ENCODE measurements at places on chromosomes 12 and 14. TPM values are rescaled to one million over a fixed set of nuclear protein-coding genes. Genes with fewer than 3 reads are reported as not detected.

DNA sequence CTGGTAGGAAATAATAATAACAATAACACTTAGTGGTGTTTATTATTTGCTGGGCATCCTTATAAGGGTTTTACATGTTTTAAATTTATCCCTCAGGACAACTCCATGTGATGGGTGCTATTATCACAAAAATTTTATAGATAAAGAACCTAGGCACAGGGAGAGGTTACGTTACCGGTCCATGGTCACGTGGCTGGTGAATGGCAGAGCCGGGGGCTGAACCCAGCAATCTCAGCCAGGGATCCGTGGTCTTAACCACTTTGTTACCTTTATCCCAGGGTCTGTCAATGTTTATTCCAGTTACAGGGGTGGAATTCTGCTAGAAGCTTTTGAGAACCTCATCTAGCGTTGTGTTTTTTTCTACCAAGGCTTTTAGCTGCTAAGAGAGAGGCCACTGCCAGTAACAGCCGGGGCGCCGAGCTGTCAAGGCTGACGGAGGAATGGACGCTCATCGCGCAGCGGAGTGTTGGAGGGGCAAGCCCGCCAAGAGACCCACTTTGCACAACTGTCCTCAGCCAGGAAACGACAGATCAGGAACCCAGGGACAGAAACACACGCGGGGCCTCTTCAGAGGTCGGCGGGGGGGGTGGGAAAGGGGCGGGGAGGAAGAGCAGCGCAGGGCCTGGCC, 418 bp downstream of the AMN1 start:
- DNase-seq = peak; percentile 42

DNA sequence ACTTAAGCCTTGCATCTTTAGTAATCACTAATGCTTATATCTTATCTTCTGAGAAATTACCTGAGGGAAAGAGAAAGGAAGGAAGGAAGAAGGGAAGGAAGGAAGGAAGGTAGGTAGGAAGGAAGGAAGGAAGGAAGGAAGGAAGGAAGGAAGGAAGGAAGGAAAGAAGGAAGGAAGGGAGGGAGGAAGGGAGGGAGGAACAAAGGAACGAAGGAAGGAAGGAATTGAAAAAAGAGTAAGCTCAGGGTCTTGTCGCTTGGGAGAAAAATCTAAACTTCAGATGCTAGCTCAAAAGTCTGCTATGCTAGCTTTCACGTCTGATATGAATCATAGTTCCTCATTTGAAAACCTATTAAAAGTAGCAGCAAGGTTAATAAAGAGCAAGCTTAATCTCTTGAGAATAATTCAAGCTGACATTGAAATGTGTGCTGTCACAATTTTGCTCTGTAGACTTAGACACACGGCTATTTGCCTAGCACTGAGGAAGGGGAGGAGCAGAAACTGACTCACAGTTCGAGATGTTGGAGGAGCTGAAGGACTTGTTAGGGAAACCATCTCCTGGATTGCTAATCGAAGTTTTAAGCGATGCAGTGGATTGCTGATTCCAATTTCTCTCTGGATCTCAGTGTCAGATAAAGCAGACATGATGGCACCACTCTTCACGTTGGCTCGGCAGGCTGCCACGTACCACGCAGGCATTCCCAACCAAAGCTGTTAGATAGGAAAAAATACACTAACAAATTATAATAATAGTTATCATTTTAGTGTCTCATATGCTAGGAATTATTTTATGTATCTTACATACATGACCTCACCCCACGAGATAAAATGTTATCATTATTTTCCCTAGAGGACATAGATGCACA, 216.7 kb downstream of the ACSS3 start:
- DNase-seq = no peak

GRCh38 chr12:47901063-47901717, 3.6 kb downstream of the VDR start:
- DNase-seq = no peak

PZP gene
- total RNA-seq = 1.7 TPM

GRCh38 chr12:64522316-64522715, 70.4 kb downstream of the TBK1 start:
- no peak for DNase-seq

CD163L1 gene
- 7.3 TPM for total RNA-seq

WSCD2 gene
- total RNA-seq = 6.5 TPM

FGF23 gene
- not detected for total RNA-seq

DNA sequence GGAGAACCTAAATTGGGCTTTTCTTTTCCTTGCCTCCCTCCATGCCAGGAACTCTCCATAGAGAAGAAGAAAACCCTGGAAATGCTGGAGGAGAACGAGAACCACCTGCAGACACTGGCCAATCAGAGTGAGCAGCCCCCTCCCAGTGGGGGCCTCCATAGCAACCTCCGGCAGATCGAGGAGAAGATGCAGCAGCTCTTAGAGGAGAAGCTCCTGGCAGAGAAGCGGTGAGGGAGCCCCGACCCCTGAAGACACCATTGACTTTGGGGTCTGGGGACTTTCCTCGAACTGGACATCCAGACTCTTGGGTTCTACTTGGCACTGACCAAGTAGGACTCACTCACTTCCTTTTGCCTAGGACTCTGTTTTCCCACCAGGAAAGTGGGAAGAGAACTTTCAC, 41.4 kb downstream of the PLEKHD1 start:
- DNase-seq = no peak

DNA sequence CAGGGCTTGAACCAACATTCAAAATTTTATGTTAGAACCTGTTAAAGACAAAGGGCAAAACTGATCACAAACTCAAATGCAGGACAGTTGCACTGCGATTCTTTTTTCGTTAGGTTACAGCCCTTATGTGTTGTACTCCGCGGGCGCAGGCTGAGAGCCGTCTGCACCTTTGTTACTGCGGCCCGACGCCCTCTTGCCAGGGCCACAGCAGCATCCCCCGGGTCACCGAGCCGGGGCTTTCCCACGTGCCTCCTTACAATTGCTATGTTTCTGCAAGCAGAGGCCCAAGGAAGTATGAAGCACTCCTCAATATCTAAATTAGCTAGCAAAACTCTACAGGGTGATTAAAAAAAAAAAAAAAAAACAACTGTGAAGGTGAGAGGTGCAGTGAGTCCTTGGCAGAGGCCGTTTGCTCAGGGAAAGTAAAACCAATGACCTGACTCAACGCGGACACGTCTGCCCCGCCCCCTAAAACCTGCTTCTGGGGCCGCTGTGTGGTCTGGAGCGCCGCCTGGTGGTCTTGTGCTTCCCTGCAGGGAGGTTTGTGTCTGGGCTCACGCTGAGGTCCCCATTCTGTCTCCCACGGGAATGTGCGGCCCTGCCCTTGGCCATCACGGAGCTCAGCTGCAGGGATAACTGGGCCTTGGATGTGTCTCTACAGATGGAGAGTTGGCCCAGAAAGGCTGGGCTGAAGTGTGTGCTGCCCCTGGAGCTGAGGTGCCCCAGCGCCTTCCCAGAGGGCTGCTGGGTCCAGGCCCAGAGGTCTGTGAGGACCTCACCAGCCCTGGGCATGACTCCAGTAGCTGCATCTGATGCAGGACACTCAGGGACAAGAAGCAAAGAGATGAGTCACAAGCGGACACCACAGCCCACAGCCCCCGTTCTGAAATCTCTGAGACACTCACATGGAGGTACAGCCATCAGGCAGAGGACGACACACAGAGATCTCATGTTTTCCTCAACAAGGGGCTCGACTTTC, 418.5 kb downstream of the TMEM121 start:
- no peak for DNase-seq

SLC5A8 gene
- 0.42 TPM for total RNA-seq

- DNase-seq = no peak
Measured at GRCh38 chr14:68819260-68819691, 26.4 kb upstream of the ZFP36L1 start.

- no peak for DNase-seq
Measured at GRCh38 chr12:4434706-4435425, 10.7 kb downstream of the FGF6 start.

TMEM30B gene
- total RNA-seq = 9.3 TPM

RHEBL1 gene
- not detected for total RNA-seq

DNA sequence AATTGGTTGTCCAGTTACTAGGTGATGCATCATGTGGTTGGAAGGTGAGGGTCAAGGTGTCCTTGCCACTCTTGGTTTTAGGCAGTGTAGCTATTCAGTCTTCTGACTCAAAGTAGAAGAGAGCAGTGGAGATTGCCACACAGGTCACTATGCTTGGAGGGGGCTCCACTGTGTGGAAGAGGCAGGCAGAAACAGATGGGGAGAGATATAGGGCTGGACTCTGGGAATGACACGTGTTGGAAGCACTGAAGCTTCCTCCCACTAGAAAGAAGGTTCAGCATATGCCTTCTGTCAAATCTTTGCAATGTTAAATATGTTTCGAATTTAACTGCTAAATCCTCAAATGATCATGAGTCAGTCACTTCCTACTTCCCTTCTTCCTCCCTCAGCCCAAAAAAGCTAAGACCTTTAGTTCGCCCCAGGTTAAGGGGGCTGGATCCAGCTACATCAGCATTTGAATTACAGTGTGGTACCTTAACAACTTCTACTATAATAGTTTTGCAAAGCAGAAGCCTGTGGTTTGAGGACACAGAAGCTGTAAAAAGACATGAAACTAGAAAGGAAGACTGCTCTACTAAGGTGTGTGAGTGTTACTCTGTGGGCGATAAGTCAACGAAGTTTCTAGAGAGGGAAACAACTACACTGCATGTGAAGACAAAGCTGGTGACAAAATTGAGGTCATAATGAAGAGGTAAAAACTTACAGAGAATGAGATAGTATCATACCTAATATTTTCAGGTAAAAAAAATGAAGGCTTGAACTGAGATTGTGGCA, 228.0 kb downstream of the NELL2 start:
- no peak for DNase-seq

- no peak for DNase-seq
Measured at GRCh38 chr14:20455355-20456300, 602 bp downstream of the APEX1 start.

GRCh38 chr12:127038761-127039160, 1228.2 kb upstream of the TMEM132C start:
- DNase-seq = no peak

DNA sequence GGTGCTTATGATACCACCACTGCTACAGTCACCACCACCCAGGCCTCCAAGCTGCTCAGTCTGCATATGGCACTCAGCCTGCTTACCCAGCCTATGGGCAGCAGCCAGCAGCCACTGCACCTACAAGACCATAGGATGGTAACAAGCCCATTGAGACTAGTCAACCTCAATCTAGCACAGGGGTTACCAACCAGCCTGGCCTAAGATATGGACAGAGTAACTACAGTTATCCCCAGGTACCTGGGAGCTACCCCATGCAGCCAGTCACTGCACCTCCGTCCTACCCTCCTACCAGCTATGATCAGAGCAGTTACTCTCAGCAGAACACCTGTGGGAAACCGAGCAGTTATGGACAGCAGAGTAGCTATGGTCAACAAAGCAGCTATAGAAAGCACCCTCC, 55.1 kb downstream of the BRMS1L start:
- DNase-seq = no peak

ATF7IP gene
- 97.4 TPM for total RNA-seq

- no peak for DNase-seq
Measured at GRCh38 chr14:102472791-102473150, 36.8 kb downstream of the ANKRD9 start.

DNA sequence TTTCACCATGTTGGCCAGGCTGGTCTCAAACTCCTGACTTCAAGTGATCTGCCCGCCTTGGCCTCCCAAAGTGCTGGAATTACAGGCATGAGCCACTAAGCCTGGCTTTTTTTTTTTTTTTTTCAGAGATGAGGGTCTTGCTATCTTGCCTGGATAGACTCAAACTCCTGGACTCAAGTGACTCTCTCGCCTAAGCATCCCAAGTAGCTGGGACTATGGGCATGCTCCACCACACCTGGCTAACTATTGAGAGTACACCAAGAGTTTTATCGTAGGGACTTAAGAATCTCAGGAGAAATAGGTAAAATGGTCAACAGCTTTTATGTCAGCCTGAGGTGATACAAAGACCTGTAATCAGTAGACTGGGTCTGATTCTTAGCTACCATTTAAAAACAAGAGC, 31.2 kb upstream of the SIX1 start:
- no peak for DNase-seq

GRCh38 chr14:74947353-74948227, 7.8 kb downstream of the PGF start:
- no peak for DNase-seq

DNA sequence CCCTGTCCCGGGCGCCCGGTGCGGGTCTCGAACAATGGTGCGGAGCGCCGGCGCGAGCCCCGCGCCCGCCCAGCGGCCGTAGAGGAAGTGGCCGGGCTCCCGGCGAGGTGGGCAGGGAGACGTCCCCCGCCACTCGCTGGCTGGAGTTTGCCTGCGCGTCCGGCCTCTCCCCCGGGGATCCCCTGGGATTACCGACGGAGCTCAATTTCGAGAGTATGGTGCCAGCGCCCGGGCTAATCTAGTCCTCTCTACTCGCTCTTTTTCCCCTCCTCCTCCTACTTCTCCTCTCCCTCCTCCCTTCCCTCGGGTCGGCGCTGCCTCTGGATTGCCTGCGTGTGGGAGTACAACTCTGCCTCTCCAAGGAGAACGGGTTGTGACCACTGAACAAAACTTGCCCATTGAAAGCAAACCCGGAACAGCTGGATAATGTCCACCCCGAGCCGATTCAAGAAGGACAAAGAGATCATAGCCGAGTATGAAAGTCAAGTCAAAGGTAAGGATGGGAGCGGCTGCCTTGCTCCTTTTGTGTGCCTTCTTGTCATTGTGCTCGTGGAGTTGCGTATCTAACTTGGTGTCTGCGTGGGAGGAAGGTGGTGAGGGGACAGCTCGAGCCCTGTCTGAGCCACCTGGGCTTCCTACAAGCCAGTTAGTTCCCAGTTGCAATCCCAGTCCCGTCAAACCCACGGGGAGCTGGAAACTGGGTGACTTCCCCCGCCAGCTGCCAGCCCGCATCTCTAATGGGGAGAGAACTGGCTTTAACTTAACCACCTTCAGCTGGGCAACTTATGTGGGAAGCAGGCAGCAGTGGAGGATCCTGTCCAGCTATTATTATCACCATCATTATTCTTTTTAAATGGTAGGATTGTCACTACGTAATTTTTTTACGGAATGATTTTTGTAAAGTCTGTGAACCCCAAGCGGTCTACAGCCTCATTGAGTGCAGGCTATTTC, at the start of gene SRGAP1:
Gene SRGAP1 (plus strand): TSS at position 310 of the 951 bp plus-strand sequence. CDS start 117 bp downstream, at position 427.
- DNase-seq = peak; percentile 73

DNA sequence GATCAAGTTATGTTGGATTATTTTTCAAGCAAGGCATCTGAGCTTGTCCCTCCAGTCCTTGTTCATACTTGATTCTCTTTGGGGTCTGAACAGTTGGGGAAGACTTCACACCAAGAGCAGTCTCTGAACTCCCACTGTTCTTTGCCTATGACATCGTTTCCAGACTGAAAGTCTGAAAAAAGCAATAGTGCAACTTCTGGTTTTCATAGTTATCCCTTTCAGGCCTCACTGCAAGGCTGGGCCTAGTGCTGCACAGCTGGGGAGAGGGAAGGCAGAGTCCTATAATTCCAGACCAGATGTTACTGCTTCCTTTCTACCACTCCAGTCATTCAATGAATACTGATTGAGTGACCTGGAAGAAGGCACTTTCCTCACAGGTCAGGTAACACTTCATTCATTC, 187.1 kb upstream of the CCND2 start:
- DNase-seq = no peak

GRCh38 chr14:77991128-77991772, 178.9 kb upstream of the NRXN3 start:
- DNase-seq = no peak

- DNase-seq = no peak
Measured at GRCh38 chr12:116382686-116383530, 105.4 kb upstream of the MED13L start.

HOXC11 gene
- 1.5 TPM for total RNA-seq

CMA1 gene
- 3.2 TPM for total RNA-seq

Data from urinary bladder (tissue), 4 donors.